ENCODE measurements at places on chromosomes 4 and X.

GRCh38 chr4:153759407-153760316 is at the start of gene RNF175:
RNF175 (minus strand) TSS chr4:153760024; CDS start chr4:153759862, 162 bp downstream.
- DNase-seq, result no peak

DNA sequence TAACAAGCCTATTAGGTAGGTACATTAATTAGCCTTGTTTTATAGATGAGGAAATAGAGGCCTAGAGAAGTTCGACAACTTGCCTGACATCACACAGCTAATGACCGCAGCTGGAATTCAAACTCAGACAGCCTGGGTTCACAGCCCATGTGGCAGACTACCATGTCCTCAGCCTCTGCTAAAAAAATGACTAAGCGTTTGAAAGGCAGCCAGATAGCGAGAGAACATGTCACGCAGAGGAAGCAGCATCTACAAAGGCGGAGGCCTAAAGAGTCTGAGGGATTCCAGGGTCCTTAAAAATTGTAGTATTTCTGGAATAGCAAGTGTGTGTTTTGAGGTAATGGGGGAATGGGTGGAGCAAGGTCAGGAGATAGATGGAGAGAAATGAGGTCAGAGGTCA is 33.2 kb upstream of the BMP15 start:
- no peak for DNase-seq

GRCh38 chr4:7325541-7325940 is 109.2 kb downstream of the PSAPL1 start:
- DNase-seq, result no peak

DNA sequence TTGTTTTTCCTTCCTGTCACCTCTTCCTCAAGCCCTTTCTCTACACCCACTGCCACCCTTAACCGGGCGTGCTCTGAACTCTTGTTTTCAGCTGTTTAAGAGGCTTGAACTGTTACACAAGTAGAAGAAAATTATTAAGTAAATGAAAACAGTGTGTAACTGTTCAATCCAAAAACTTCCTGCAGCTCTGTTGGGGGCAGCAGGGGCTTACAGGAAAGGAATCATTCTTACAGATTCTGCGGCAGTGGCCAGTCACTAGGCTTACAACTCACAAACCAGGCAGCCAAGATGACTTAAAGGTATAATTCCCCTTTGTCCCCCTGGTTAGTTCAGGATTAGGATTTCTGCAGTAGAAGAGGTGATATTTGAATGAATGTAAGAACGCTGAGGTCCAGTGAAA is 70.2 kb upstream of the ETNPPL start:
- no peak for DNase-seq

DNA sequence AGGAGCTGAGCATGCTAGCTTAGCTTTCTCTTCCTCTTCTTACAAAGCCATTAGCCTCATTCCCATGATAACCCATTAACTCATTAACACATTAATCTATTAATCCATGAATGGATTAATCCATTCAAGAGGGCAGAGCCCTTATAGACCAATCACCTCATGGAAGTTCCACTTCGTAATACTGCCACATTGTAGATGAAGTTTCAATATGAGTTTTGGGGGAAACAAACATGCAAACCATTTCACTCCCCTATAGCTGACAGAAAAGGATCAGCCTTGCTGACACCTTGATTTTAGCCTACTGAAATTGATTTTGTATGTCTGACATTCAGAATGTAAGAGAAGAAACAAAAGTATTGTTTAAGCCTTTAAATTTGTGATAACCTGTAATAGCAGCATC is 251.8 kb upstream of the GALNTL6 start:
- DNase-seq, result no peak

- DNase-seq, result no peak
These were observed 204.0 kb upstream of the NHS start for GRCh38 chrX:17170973-17171372.

GRCh38 chrX:118963159-118963558 is 11.3 kb upstream of the LONRF3 start:
- DNase-seq, result no peak

DNA sequence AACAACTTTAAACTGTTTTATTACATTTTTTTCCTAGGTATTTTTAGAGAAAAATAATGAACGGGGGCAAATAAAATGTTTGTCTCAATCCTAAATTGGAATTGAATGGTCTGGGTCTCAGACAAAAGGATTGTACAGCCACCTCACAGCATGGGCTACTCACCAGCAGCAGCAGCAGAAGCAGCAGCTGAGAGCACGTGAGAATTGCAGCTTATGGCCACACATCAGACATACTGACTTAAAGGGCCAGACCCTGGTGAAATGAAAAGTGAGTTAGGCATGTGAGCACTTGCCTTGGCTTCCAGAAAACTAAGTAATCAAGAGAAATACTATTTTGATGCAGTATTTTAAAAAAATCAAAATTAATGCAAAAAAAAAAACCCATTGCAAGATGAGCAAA is 56.6 kb downstream of the AASDH start:
- DNase-seq, result no peak

DNA sequence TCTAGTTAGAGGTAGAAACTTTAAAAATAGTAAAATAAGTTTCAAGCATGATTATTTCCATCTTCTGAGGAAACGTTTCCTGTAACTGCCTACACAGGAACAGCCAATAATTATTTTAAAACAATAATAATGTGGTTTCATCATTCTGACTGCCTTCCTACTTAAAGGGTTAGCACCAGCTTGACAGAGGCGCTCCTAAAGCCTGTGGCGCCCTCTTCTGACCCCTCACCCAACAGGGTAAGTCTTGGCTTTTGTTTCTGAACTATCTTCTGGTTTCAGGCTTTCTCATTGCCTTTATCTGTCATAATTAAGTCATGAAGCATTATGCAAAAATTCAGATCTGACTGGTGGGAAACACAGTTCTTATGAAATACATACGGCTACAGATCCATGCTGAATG is 96.7 kb downstream of the ITM2A start:
- peak; percentile 31 for DNase-seq

DNA sequence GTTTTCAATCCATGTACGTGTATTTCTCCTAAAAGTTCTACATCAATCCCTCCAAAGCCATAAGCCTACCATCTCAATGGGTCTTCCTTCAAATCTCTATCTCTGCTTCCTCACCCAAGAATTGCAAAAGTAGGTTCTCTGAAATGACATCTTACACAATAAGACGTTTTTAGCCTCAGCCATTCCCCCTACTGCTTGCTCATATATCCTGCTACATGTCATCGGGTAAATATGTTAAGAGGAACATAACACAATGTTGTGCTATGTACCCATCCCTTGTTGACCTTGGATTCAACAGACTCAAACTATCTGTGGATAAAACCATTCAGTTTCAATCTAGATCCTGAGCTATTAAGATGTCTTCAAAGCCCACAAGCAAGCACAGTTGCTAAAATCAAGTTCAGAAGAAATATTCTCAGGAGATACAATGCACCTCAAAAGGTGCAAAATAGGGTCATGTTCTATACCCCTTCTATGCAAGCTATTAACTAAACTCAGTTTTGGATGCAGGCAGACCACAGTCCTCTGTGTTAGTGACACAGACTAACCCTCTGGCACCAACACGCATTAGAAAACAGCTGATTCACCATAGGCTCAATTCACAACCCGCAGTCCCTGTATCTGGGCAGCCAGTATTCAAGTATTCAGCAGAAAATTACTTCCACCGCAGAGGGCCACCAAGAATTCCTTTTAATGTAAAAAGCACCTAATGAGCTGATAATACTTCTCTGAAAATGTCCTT is 56.8 kb downstream of the CD99L2 start:
- DNase-seq, result no peak

DNA sequence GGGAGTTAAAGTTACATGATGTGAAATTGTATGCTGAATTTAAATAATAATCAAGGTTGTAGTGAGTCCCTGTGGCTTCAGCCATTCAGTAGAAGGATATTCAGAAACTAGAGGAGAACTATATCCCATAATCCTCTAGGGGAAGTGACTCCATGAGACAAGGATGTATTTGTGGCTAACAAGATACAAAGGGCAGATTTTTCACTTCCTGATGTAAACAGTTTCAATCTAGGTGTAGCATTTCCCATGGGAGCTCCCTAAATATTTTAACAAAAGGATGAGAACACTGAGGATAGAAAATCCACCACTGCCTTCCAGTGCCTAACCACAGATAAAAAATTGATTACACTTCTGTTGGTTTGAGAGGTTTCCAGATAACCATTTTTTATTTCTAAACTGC is 435.4 kb upstream of the TENM3 start:
- DNase-seq, result no peak

- DNase-seq, result no peak
These were observed 45.4 kb downstream of the SEC24D start for GRCh38 chr4:118790544-118790943.

GRCh38 chr4:182582245-182582644 is 334.9 kb downstream of the DCTD start:
- no peak for DNase-seq

DNA sequence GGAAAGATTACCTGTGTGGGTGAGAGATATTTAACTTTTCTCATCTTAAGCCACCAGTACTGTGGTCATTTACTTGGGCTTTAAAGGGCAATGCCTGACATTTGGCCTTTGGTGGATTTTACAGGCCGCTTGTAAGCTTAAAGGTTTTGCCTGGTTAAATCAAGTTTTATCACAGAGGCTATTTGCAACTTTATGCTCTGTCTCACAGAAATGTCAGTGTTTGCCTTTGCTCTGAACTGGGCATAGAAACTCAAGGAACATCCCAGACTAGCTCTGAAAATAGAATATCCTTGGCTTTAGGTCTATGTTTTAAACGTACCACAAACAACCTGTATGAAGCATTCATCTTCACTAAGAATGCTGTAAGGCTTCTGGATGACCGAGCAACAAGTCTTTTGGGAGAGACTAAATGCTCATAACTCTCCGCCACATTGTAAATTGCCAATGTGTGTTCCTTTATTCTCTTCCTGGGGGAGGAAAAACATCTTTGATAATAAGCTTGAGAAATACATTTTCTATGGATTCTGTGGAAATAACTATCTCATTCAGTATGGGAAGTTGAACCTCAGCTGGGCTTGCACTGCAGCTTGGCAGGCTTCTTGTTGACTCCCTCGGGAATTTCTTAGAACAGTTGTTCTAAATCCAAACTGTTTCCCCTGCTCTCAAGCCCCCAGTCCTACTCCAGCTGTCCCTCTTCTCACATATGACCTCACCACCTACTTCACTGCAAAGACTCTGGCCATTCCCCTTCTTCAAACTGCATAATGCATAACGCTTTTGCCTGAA is 105.8 kb upstream of the WDR44 start:
- DNase-seq, result no peak

DNA sequence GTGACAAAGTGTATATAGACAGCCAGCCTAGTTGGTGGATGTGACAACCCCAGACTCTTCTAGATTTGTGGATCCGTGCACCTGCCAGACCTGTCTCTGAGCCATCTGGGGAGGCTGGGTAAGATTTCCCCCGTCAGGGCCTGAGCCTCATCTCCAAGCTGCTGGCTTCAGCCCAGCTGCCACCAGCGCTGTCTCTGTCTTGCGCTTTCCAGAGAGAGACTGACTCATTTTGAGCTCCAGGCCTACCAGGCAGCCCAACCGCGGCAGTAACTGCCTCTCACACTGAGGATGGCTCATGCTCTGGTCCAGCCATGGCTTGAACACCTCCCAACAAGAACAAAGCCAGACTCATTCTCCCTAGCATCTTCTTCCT is 26.4 kb downstream of the NOP14 start:
- DNase-seq, result no peak

DNA sequence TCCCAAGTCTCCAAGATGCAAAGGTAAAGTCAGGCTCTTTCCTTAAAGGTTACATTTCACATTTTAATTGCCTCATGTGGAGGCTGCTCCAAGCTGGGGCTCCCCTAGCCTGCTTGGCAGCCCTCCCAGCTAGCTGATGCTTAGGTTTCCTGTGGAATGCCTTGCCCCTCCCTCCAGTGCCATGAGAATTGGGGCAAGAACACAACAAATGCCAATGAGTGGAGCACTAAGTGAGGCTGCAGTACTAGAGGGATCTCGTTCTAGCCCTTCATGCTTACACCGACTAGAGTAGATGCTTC is 597.7 kb downstream of the MID1IP1 start:
- DNase-seq, result no peak

GRCh38 chr4:162401021-162401420 is 237.2 kb upstream of the FSTL5 start:
- DNase-seq, result no peak

- no peak for DNase-seq
These were observed 228.7 kb downstream of the OPHN1 start for GRCh38 chrX:68204521-68205038.

GRCh38 chr4:140584439-140584838 is 15.7 kb upstream of the UCP1 start:
- no peak for DNase-seq

GRCh38 chr4:107125496-107125895 is 89.4 kb upstream of the DKK2 start:
- no peak for DNase-seq

DNA sequence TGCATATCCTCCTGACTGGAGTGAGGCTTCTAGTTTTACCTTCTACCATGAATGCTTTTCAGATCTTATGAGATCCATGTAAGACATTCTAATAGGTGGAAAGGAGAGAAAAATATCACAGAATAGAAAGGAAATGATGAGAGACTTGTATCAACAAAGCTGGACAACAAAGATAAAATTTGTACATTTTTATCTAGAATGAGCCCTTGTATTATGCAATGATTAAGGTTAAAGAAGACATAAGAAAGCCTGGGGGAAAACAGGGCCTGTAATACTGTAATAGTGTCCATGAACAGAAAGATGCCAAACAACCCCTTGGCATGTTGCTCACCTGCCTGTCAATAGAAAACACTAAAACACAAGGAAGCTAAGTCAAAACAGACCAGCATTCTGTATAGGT is 44.2 kb upstream of the SCRG1 start:
- no peak for DNase-seq

- no peak for DNase-seq
These were observed 260.3 kb downstream of the IL15 start for GRCh38 chr4:141896687-141897086.

- DNase-seq, result no peak
These were observed 179.1 kb upstream of the KLHL4 start for GRCh38 chrX:87338510-87338909.

- no peak for DNase-seq
These were observed 48.9 kb downstream of the C4orf50 start for GRCh38 chr4:5969336-5969735.

- DNase-seq, result no peak
These were observed 253.2 kb upstream of the GK2 start for GRCh38 chr4:79661196-79661595.

GRCh38 chr4:3689006-3689405 is 77.2 kb upstream of the ADRA2C start:
- no peak for DNase-seq

GRCh38 chrX:136425996-136426395 is 61.8 kb upstream of the BRS3 start:
- DNase-seq, result no peak

DNA sequence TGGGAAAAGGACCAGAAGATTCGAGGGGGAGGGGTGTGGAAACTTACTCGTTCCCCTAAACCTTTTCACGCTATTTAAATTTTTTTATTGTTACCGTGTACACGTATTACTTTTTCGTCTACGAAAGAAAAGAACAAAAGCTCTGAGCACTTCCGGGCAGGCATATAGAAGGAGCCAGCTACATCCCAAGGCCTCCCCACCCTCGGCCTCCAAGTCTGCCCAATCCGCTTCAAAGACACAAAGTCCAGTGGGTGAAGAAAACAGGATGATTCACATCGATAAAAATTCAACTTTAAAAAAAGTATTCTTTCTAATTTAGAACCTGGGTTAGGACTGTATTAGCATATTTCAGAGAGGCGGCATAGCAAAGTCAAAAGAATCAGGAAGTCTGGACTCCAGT is 23.1 kb downstream of the SEL1L3 start:
- no peak for DNase-seq
